ENCODE measurements at places on chromosomes 16 and 17. TPM values are rescaled to one million over a fixed set of nuclear protein-coding genes. Genes with fewer than 3 reads are reported as not detected.

STH gene
- total RNA-seq, result not detected

HBA2 gene
- 0.59 TPM for total RNA-seq

KRT36 gene
- total RNA-seq, result not detected

NEUROD2 gene
- total RNA-seq, result not detected

ACAP1 gene
- total RNA-seq, result 260 TPM

ZNF385C gene
- total RNA-seq, result not detected

NUFIP2 gene
- 92.2 TPM for total RNA-seq

DNA sequence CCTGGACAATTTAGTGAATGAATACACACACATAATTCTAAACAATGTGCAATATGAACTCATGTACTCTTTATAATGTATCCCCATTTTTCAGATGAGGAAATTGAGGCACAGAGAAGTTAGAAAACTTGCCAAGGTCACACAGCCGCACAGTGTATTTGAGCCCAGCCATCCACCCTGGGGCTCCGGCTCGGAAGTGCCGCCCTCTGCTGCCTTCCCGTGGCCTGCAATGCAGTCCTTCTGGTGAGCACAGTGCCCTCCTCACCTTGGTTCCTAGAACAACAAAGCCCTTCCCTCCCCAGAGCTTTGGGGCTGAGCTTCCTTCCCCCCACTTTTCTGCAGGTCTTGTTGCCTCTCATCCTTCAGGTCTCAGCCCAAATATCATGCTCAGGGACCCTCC is 63.7 kb downstream of the C16orf78 start:
- peaks cover 15% of the 10 kb centered on the region for H3K4me1 ChIP-seq
- peaks cover 3% of the 10 kb centered on the region for H3K27me3 ChIP-seq
- no peak for DNase-seq
- H3K36me3 ChIP-seq, result no peaks in the 10 kb centered on the region

DNA sequence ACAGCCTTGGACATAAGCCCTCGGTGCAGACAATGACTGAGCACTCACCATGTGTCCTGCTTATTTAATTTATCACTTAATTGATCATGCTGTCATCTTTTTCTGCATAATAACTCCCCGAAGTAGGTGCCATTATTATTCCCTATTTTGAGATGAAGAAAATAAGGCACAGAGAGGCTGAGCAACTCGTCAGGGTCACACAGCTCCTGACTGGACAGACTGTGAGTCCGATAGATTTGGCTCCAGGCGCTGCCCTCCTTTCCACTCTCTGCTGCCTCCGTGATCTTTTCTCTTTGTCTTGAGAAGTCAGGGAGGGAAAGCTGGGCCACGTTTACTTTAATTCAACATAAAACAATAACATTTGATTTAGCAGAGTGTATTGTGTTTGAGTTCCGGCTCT is 19.0 kb upstream of the N4BP1 start:
- H3K4me3 ChIP-seq, result no peak overlapping the region
- H3K4me1 ChIP-seq, result peaks cover 11% of the 10 kb centered on the region
- DNase-seq, result no peak
- peaks cover 15% of the 10 kb centered on the region for H3K27me3 ChIP-seq
- H3K36me3 ChIP-seq, result no peaks in the 10 kb centered on the region

DNA sequence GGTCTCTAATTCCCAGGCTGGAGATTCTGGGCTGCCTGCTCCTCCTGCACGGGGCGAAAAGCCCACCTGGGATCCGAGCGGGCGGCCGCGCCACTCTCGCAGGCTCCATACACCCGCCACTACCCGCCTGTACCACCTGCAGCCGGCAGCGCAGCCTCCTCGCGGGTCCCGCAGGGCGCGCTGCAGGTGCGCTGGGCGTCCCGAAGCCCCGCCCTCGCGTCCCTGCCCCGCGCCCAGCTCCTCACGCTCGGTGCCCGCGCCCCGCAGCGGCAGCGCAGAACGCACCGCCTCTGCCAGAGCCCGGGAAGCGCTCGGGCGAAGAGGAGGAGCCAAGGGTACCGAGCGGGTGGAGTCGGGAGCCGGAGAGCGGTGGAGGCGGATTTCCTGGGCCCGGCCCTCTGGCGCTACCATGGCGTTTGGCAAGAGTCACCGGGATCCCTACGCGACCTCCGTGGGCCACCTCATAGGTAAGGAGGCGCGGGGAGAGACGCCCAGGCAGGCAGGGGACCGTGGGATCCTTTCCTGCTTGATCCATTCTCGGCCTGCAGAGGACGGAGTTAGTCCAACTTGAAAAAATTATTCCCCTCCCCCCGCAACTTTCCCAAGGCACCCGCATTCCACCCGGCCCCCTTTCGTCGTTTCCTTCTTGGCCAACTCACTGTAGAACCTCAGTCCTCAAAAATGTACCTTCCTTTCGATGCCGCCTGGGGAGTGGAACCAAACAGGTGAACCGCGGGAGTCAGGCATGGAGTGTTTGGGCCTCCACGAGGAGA is at the start of gene TOM1L1:
Gene TOM1L1, plus strand, starts transcription at position 396 of the 773 bp plus-strand sequence. Its CDS starts 14 bp downstream, at position 410.
- peaks cover 25% of the 10 kb centered on the region for H3K27me3 ChIP-seq
- peaks cover 8% of the 10 kb centered on the region for H3K4me1 ChIP-seq
- no peaks in the 10 kb centered on the region for H3K36me3 ChIP-seq
- no peak for DNase-seq
- peak within 1 kb of the TSS; percentile 43 for H3K4me3 ChIP-seq

GRCh38 chr17:58242171-58242784 is 3.9 kb downstream of the LPO start:
- no peak for DNase-seq
- H3K4me1 ChIP-seq, result peaks cover under 1% of the 10 kb centered on the region
- no peak overlapping the region for H3K27ac ChIP-seq
- H3K36me3 ChIP-seq, result no peaks in the 10 kb centered on the region
- H3K4me3 ChIP-seq, result no peak overlapping the region

- H3K36me3 ChIP-seq, result no peaks in the 10 kb centered on the region
- peak; percentile 86 for DNase-seq
- no peaks in the 10 kb centered on the region for H3K27me3 ChIP-seq
- no peak overlapping the region for H3K4me3 ChIP-seq
- H3K27ac ChIP-seq, result peak overlapping the region; percentile 48
These were observed 18.9 kb downstream of the MPG start for GRCh38 chr16:96935-97381.

DNA sequence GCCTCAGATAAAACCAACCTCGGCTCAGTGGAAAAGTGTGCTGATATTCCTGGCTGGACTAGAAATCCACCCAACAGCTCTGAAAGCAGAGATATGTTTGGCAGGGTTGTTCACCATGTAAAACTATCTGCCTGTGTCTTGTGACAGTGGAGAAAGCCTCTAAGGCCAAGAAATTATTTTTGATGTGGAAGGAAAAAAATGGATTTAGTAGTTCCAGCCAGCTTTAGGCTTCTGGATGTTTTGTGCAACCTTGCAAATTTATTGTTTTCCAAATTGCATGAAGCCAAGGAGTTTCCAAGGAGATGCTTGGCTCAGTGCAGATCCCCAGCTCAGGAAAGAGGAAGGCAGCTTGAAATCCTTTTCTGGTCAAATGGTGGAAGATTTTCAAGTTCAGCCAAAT is 31.6 kb downstream of the TEKT5 start:
- no peak overlapping the region for H3K27ac ChIP-seq
- H3K36me3 ChIP-seq, result no peaks in the 10 kb centered on the region
- DNase-seq, result no peak
- peaks cover 5% of the 10 kb centered on the region for H3K27me3 ChIP-seq
- no peak overlapping the region for H3K4me3 ChIP-seq

GRCh38 chr16:15894571-15895374 is 6.4 kb upstream of the CEP20 start:
- no peak overlapping the region for H3K27ac ChIP-seq
- no peak for DNase-seq
- H3K27me3 ChIP-seq, result no peaks in the 10 kb centered on the region

DNA sequence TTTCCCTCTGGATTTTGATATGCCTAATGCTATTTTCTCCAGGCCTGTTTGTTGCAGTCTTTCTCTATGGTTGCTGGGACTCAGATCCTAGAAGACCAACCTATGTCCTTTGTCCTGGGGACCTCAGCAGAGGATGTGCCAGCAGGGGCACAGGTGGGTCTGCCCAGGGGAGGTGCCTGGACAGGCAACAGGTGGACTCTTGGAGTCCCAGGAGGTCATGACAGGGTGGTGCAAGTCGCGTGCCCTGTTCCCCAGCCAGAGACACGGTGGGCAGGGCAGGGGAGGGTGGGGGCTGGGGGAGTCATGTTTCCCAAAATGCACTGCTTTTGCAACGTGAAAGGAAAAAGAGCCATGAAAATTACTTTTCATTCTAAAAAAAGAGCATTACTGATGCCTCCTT is 26.3 kb upstream of the PLLP start:
- H3K27ac ChIP-seq, result no peak overlapping the region
- no peaks in the 10 kb centered on the region for H3K36me3 ChIP-seq
- no peak overlapping the region for H3K4me3 ChIP-seq
- no peak for DNase-seq
- H3K4me1 ChIP-seq, result peaks cover 16% of the 10 kb centered on the region

GRCh38 chr17:75498726-75499213 is 16.6 kb downstream of the CASKIN2 start:
- H3K27ac ChIP-seq, result no peak overlapping the region
- no peak overlapping the region for H3K4me3 ChIP-seq
- H3K4me1 ChIP-seq, result no peaks in the 10 kb centered on the region
- no peak for DNase-seq
- no peaks in the 10 kb centered on the region for H3K27me3 ChIP-seq
- H3K36me3 ChIP-seq, result peaks cover 8% of the 10 kb centered on the region

GRCh38 chr17:143785-144281 is 6.5 kb downstream of the SCGB1C2 start:
- H3K36me3 ChIP-seq, result no peaks in the 10 kb centered on the region
- no peak overlapping the region for H3K27ac ChIP-seq
- H3K4me1 ChIP-seq, result no peaks in the 10 kb centered on the region
- peaks cover 9% of the 10 kb centered on the region for H3K27me3 ChIP-seq

- no peak for DNase-seq
- H3K4me1 ChIP-seq, result no peaks in the 10 kb centered on the region
- H3K36me3 ChIP-seq, result no peaks in the 10 kb centered on the region
- no peak overlapping the region for H3K27ac ChIP-seq
These were observed 7.2 kb upstream of the G6PC1 start for GRCh38 chr17:42893359-42893758.

DNA sequence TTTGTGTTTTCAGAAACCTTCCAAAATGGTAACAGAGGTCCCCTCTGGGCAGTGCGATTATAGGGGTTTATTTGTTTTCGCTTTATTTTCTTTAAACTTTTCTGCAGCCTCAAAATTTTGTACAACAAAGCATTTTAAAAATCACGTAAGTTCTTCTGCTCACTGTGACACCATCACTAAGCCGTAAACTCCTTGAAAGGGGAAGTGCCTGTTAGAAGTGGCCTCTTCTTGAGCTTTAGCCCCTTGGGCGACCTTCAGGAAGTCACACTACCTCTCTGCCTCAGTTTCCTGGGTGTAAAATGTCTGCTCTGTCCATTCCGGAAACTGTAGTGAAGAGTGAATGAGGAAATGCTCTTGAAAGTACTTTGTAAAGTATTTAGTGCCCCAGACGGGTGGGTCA is 26.6 kb downstream of the ARHGAP27 start:
- H3K27ac ChIP-seq, result no peak overlapping the region
- H3K4me3 ChIP-seq, result no peak overlapping the region
- no peak for DNase-seq

DNA sequence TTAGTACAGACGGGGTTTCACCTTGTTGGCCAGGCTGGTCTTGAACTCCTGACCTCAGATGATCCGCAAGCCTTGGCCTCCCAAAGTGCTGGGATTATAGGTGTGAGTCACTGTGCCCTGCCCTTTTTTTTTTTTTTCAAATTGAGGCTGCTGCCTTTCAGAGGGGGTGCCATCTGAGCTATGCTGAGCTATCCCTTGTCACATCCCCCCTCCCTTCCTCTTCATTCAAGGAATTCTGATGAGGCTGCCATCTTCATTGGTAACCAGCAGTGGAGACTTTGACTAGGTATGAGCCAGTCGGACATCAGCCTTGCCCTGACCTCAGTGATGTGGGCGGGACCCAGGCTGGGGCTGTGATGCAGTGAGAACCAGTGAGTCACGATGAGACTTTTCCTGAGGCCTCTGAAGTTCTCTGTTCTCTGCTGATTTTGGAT is 24.4 kb upstream of the GPT2 start:
- no peak overlapping the region for H3K4me3 ChIP-seq
- no peak for DNase-seq
- peaks cover 2% of the 10 kb centered on the region for H3K36me3 ChIP-seq
- H3K4me1 ChIP-seq, result peaks cover 42% of the 10 kb centered on the region
- H3K27ac ChIP-seq, result peak overlapping the region; percentile 70

DNA sequence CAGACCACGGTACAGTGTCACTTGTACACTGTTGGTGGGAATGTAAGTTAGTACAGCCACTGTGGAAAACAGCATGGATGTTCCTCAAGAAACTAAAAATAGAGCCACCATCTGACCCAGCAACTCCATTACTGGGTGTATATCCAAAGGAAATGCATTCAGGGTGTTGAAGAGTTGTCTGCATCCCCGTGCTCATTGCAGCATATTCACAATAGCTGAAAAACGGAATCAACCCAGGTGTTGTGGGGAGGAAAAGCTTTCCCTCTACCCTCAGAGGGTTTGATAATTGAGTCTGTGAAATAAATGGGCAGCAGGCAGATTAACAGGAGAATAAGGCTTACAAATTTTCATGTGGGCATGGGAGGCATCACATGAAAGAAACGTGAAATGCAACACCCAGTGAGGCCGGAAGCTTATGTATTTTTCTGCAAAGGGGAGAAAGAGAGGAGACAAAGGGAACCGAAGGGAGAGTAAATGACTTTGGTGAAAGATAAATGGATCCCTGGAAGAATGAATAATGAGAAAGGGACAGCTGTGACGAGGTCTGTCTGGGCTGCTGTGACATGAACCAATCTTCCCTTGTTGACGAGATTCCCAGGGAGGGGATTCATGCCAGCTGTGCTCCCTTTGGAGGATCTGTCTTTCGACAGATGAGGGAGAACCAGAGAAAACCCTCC is 106.2 kb downstream of the KCNJ12 start:
- no peak overlapping the region for H3K4me3 ChIP-seq
- no peak for DNase-seq
- H3K27me3 ChIP-seq, result peaks cover 24% of the 10 kb centered on the region
- no peaks in the 10 kb centered on the region for H3K36me3 ChIP-seq

DNA sequence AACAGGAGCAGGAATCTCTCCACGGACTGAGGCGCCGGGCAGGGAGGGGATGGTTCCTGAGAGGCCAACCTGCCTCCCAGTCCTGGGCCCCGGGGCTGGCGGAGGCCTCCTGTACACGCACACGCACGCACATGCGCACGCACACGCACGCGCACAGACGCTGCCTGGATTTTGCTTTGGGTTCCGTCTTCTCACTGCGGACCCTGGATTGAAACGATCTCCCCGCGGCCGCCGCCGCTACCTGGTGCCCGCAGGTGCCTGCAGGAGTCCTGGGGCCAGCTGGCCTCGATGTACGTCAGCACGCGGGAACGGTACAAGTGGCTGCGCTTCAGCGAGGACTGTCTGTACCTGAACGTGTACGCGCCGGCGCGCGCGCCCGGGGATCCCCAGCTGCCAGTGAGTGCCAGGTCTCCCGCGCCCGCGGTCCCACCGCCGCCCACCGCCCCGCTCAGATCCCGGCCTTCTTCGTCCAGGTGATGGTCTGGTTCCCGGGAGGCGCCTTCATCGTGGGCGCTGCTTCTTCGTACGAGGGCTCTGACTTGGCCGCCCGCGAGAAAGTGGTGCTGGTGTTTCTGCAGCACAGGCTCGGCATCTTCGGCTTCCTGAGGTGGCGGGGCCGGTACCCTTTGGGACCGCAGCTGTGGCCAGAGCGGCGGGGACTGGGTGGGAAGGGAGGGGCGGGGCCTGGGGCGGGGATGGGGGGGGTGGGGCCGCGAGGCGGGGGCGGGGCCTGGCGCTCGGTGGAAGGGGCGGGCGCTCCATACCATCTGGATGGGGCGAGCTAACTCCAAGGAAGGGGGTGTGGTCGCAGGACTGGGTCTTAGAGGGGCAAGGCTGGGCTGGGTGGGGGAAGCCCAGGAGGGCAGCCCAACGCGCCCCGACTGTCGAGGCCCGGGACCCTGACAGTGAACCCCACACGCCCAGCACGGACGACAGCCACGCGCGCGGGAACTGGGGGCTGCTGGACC is 12.3 kb downstream of the CES4A start:
- H3K36me3 ChIP-seq, result peaks cover 25% of the 10 kb centered on the region
- peak overlapping the region; percentile 88 for H3K27ac ChIP-seq
- no peaks in the 10 kb centered on the region for H3K27me3 ChIP-seq
